ENCODE measurements at places on chromosomes 2 and 18.

- no peak for DNase-seq
Measured at GRCh38 chr2:10792001-10792634, 20.5 kb downstream of the PDIA6 start.

DNA sequence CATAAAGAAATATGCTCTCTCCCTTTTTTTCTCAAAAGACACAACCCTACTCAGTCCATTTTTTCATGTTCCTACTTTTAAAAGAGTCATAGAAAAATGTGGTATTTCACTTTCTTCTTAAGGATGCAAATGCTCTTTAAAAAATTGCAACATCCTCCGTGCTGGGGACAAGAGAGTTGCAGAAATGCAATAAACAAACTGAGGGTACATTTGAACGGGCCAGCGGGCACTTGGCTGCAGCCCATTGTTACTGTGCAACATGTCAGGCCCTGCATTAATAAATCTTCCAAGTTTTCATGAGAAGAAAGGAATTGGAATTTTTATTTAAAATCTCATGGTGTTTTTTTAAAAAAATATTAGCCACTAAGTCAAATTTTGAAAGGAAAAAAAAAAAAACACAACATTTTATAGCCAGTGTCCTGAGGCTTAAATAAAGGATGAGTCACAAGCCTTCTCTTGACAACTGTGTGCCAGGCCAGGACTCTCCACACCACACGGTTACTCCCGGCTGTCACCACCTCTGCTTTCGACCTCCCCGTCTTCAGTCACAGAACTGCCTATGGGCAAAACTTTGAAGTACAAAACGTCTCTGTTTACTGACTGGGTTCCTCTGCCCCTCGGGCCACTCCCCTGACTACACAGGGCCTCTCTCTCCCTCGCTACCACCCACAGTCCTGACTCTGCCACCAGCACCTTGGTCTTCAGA is 57.5 kb upstream of the MFF start:
- peak; percentile 7 for DNase-seq

DNA sequence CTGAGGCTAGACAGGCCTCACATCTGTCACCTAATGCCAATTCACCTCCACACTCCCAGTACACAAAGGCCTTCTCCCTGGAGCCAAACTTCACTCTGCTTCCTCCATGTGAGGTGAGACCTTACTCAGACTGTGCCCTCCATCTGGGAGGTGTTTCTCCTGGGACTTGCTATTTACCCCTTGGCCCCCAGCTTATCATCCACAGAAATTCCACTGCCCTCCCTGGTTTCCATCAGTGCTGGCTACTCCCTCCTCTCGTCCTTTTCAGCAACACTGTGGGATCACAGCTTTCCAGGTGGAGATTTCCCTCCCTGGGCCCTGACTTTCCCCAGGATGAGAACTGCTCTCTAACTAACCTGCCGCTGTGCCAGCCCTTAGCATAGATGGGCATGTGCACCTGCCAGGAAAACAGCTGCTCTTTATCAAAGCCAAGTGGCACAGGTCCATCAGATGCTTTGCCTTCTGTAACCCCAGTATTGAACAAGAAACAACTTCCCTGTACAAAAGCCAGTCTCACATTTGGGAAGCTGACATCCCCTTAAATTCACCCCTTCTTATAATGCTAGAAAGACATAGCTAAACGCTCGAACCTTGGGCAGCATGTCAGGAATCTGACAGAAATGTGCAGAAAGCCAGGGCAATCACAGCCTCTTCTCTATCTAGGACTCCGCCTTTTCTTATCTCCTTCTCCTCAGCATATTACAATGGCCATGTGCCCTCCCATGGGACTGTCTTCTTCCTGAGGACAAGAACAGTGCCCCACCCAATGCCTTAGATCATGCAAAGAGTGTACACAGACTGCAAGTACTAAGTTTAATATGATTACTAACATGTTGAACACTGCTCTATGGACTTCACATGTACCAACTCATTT is 535.5 kb upstream of the ID2 start:
- DNase-seq = no peak

GRCh38 chr2:200905618-200906296 is 16.6 kb downstream of the NIF3L1 start:
- DNase-seq = peak; percentile 82

- DNase-seq = no peak
Measured at GRCh38 chr2:86015006-86015405, 90.7 kb downstream of the POLR1A start.

- DNase-seq = no peak
Measured at GRCh38 chr2:201968476-201968875, 65.2 kb upstream of the FZD7 start.

DNA sequence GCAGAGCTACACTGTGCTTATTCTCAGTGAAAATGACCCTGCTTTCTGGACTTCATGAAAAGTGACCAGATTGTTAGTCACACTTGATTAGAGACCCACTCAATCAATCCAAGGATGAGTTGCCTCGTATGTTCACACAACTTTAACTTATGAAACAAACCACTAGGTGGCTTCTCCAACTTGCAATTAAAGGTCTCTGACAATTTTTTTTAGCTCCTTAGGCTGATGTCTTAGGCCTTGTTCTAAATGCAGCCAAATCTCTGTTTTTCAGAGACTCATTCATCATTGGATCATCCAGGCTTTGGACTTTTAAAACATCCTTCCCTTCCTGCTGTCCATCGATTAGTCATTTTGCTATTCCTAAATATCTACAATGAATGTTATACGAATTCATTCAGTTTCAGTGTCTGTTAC is 63.4 kb downstream of the MREG start:
- DNase-seq = peak; percentile 56

DNA sequence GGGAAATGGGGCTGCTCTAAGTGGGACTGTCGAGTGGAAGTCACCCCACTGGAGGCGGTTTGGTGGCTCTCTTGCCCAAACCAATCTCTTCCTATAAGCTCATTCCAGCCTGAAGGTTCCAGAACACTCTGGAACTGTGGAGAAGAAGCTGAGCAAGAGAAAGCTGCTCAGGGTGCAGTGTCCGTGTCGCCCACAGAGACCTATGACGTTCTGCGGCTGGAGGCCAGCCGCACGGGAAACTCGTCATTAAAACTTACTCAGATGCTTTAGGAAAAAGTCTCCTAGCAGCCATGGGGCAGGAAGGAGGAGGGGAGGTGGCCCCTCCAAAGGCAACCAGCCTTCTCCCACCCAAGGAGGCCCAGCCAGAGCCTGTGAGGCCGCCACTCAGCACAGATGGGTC is 41.7 kb downstream of the ADCY3 start:
- no peak for DNase-seq

DNA sequence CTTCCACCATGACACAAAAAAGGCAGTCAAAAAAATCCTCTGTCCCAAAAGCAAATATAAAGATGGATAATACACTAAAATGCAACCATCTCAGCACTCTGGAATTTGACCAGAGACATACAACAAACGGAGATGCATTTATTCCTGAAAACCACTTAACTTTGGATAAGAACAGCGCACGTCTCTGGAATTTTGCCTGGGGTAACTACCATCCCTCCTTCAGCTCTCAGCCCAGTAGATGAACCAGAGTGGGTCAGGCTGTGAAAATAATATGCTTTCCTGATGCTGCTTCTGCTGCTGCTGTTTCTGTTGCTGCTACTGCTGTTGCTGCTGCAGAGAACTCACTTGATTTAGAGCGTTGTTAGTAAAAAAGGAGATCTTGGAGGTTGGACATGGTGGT is 133.8 kb upstream of the ACVR2A start:
- DNase-seq = no peak

- DNase-seq = no peak
Measured at GRCh38 chr2:232473467-232473890, 14.2 kb downstream of the ECEL1 start.

GRCh38 chr2:212073360-212073759 is 465.2 kb downstream of the ERBB4 start:
- no peak for DNase-seq

DNA sequence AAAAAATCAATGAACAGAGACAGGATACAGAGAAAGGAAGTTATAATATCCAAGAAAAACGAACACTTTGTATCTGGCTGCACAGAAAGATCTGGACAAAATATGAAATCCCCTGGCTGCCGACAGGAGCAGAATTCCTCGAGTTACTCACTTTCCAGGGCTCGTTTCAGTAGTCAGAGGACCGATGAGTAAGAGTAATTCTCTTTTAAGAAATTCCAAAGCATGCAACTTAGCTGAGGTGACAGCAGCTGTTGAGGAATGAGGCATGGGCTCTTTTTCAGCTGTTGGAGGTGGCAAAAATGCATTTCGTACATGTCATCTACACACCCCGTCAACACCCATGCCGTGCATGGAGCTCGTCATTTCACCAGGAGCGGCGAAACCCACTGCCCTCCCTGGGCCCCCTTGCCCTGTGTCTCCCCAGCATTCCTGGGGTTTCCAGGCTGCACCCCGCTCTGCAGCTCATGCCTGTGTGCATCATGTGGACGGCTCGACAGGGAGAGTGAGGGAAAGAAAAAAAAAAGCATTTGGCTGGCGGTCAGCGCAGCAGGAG is 210.8 kb upstream of the SMIM21 start:
- DNase-seq = no peak

DNA sequence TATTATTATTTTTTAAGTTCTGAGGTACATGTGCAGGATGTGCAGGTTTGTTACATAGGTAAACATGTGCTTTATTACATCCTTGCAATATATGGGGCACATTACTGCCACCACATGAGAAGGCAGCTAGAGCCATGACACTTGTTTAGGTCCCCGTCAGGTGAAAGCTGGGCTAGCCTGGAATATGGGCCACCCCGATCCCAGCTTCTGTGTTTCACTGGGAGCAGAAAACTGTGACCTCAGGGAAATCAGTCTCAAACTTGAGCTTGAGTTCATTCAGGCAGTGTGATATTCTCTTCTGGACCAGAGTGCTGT is 176.9 kb downstream of the PIK3C3 start:
- DNase-seq = no peak

All from NB4 (cell line).